G401 (cell line): ENCODE measurements at places on chromosomes 5 and 9. TPM values are rescaled to one million over a fixed set of nuclear protein-coding genes. Genes with fewer than 3 reads are reported as not detected.

Gene BRINP1
- total RNA-seq, result not detected in 2 replicates

- no peak for DNase-seq
Observed at GRCh38 chr9:78026947-78027346, 4.7 kb downstream of the GNAQ start.

DNA sequence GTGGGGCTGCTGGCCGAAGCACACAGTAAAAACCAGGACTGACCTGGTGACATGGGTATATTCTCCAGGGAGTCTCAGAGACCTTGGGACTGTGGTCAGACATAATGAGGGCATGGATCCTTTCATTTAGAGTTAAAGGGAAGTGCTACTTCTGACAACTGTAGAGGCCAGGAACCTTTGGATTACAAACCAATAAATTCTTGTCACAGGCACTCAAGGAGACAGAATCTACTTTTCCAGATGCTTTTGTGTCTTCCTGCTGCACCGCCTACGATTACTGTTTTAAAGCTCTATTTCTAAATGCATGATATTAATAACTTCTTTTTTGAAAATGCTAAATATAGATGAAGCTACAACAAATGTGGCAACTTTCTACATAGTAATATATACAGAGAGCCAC lies 106.5 kb upstream of the LPAR1 start:
- DNase-seq, result no peak

- DNase-seq, result no peak
Observed at GRCh38 chr9:27701016-27701415, 127.7 kb upstream of the C9orf72 start.

- DNase-seq, result no peak
Observed at GRCh38 chr5:156031181-156031580, 295.8 kb upstream of the SGCD start.
